ENCODE measurements at places on chromosomes 6 and 20. TPM values are rescaled to one million over a fixed set of nuclear protein-coding genes. Genes with fewer than 3 reads are reported as not detected.

DNA sequence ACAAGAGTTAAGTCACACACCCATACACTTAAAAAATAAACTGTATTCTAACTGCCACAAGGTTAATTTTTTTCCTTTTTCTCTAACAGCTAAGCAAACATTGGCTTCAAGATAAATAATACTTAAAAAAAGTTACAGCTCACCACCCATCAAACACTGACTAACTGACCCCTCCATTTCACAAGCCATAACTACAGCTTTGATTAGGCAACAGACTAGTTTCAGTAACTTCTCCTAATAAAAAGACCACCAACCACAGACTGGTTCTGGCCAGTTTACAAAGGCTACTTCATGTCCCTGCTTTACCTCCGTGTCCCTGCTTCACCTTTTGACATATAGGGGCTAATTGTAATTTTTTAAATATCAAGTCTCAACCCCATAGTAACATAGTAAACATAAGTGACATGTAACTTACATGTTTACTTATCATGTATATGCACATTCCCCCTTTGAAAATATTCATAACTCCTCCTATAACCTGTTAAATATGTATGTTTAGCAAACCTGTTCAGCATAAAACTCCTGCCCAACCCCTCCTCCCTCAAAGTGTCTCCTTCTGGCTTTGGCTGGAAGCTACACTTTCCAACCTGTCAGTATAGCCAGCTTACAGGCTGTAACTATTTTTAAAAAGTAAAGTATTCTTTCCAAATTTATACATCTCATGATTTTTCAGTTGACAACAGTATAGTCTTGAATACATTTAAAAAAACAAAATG lies 15.1 kb upstream of the POM121L2 start:
- H3K4me3 ChIP-seq: no peak overlapping the region
- H3K36me3 ChIP-seq: no peaks in the 10 kb centered on the region
- H3K27ac ChIP-seq: no peak overlapping the region
- H3K4me1 ChIP-seq: no peaks in the 10 kb centered on the region
- H3K27me3 ChIP-seq: peaks cover 46% of the 10 kb centered on the region
- no peak for ATAC-seq

- H3K36me3 ChIP-seq: no peaks in the 10 kb centered on the region
- H3K4me1 ChIP-seq: no peaks in the 10 kb centered on the region
- H3K4me3 ChIP-seq: no peak overlapping the region
- H3K27ac ChIP-seq: no peak overlapping the region
Measured at GRCh38 chr6:44779130-44779826, 391.8 kb downstream of the CDC5L start.

GRCh38 chr6:79375635-79376337 lies 141.3 kb upstream of the HMGN3 start:
- H3K36me3 ChIP-seq: no peaks in the 10 kb centered on the region
- H3K4me3 ChIP-seq: no peak overlapping the region
- H3K27me3 ChIP-seq: peaks cover 9% of the 10 kb centered on the region

GRCh38 chr6:9554806-9555205 lies 860.1 kb downstream of the TFAP2A start:
- H3K4me1 ChIP-seq: no peaks in the 10 kb centered on the region
- H3K27ac ChIP-seq: no peak overlapping the region
- H3K27me3 ChIP-seq: no peaks in the 10 kb centered on the region
- H3K36me3 ChIP-seq: no peaks in the 10 kb centered on the region
- H3K4me3 ChIP-seq: no peak overlapping the region
- no peak for ATAC-seq

DNA sequence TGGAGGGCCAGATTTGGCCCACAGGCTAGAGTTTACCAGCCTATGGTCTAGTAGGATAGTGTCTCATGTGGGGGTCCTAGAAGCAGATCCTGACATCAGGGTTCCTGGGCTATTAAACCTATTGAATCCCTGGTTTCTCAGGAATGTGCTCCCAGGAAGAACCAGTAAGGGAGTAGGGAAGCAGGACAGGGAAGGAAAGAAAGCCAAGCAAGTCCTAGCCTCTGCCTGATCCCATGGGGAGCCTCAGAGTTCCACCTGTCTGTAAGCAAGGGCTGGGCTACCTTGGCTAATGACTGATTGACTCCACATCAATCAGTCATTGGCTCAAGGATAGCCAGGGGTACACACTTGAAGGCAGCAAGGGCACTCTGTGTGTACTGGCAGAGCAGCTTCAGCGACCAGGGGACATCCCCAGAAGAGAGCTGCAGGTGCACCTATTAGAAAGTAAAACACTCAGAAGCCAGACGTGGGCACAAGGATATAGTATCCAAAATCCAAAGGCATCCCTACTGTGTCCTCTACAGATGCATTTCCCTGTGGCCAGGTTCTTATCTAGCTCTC lies 309.5 kb downstream of the TSHZ2 start:
- H3K4me1 ChIP-seq: no peaks in the 10 kb centered on the region
- ATAC-seq: no peak
- H3K27me3 ChIP-seq: no peaks in the 10 kb centered on the region
- no peak overlapping the region for H3K27ac ChIP-seq
- peaks cover 27% of the 10 kb centered on the region for H3K36me3 ChIP-seq

HLA-DMA gene
- 53.8 TPM for total RNA-seq

MYB gene
- 29.9 TPM for total RNA-seq
